Stimulated activated CD8-positive, alpha-beta memory T cell treated with anti-CD3 and anti-CD28 coated beads, Interleukin-7, amount 100 ng/mL, for 1 hour (primary cell): ENCODE measurements at places on chromosomes 3 and 15.

GRCh38 chr3:104974316-104974715 lies 392.4 kb upstream of the ALCAM start:
- no peak for DNase-seq

DNA sequence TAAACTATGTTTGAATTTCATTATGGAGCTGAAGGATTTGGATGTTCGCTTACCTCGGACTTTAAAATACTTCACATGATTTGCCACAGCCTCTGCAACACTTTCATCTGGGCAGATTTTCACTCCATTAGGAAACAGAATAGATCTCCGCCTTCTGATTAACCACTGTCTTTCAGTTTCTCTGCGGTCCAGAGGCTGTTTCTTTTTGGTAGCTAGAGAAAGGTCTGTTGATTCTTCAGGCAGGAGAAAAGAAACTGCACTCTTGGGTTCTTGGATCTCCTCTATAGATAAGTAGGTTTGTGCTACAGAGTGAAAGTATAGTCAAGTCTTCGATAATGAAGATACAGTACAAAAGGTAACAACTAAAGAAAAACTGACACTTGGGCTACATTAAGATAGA lies 844 bp downstream of the IMPG2 start:
- no peak for DNase-seq

DNA sequence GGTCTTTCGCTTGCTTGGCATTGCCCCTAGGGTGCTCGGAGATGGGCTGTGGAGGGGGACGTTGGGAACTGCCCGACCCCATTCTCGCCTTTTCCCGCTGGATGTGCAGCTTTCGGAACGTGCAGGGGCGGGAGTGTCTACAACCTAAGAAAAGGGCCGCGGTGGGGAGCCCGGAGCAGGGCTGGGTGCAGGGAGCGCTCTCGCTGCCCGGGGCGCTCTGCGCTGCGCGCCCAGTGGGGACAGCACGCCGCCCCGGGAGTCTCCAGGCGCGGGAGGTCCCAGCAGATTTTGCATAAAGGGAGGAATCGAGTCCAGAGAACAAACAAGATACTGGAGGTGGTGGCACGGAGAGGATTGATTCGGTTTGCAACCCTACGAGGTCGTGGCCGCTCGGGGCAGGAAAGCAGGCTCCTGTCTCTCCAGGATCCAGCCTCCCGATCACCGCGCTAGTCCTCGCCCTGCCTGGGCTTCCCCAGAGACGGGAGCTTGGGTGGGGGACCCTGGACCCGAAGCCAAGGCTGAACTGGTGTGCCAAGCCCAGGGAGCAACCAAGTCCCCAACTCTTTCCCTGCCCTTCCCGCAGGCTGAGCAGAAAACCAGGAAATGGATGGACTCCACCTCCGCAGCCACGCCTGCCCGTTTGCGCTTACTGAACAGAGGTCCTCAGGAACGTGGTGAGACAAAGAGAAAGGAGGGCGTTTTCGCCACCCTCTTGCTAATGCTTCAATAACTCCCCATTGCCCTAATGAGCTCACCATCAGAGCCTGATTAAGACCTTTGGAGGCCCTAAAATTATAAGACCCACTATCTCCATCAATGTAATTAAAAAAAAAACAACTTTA lies 59.7 kb downstream of the NOX5 start:
- no peak for DNase-seq

DNA sequence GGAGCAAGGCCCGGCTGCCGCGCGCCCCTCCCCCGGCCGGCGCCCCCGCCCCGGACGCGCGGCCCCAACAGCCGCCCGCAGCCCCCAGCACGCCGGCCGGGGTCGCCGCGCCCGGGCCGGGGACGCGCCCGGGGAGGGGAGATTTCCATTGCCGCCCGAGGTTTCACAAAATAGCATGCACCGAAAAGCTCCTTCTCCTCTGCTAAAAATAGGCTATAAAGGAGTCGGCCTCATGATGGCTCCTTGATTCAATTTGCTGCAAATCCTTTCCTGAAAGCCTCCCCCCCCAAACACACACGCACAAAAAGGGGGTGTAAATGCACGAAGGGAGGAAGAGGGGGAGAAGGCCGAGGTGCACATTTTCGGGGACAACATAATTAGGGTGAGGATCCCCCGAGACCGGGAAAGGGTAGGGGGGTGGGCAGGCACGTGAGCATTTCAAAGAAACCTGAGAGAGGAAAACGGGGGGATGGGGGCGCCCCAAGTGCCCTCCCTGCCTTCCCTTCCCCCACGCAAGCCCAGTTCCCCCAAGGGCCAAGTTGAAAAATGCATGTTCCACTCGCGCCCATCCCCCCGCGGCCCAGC lies 734 bp downstream of the TBL1XR1 start:
- DNase-seq: no peak

GRCh38 chr3:39221141-39221530 lies 28.7 kb upstream of the XIRP1 start:
- DNase-seq: no peak

- DNase-seq: no peak
Measured at GRCh38 chr3:81716870-81717509, 44.5 kb downstream of the GBE1 start.

DNA sequence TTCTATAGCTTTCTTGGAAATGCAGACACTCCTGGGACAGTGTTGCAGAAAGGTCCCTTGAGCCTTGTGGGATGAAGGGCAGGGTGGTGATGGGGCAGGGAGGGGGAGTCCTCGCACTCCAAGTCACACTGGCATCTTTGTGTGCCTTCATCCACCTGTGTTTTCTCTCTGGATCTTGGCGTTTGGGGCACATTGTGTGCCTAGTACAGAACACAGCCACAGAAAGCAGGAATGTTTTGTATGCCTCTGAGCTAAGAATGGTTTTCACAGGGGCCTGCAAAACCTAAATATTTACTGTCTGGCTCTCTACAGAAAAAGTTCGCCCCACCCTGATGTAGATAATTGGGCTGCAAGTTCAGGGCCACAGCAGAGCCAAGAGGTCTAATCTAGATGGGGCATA lies 5.7 kb downstream of the MYZAP start:
- DNase-seq: no peak

GRCh38 chr3:66036586-66037148 lies 2.1 kb downstream of the MAGI1 start:
- DNase-seq: no peak

DNA sequence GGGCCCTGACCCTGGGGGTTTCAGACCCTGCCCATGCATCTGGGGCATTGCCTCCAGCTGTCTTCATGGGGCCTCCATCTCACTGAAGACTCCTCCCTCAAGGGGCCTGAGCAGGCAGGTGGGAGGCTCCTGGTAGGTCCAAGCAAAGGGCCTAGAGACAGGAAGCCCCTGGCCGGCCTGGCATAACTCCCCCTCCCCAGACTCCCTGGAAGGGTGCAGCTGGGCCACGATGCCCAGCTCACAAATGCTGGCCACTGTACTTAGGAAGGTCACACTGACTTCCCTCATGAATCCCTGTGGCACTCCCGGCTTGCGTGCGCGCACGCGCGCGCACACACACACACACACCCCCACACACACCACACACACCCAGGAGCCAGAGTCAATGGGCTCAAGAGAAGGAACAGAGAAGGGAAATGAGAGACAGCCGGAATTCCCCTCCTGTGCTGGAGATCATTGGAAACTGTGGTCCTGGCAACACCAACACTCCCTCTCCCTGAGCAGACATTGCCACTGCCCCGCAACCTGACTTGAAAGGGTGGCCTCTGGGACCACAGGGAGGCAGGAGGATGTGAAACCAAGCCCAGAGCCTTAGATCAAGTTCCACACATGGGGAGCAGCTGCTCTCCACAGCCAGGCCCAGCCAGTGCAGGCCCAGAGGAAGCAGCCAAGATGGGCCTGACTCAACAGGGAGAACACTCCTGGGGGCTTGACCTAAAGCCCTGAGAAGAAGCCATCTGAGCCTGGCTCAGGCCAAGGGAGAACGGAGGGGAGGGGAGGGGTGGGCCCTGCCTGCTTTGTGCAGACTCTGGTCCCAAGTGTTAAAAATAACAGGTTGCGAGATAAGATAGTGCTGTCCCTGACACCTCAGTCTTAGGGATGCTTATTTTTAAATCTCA lies 69.7 kb downstream of the SCN5A start:
- DNase-seq: no peak

- DNase-seq: no peak
Measured at GRCh38 chr3:1616744-1617143, 481.9 kb upstream of the CNTN4 start.

DNA sequence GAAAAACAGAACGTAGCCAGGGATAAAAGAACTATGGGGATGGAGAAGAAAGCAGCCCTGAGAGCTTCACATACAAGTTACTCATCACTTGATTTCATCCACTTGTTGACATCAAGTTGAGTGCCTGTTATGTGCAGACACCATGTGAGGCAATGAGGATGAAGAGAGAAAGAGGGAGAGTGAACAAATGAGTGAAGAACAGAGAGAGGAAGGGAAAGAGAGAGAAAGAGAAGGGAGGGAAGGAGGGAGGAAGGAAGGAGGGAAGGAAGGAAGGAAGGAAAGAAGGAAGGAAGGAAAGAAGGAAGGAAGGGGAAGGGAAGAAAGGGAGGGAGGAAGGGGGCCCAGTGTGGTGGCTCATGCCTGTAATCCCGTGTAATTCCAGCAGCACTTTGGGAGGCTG lies 72.3 kb upstream of the SMAD3 start:
- DNase-seq: no peak

GRCh38 chr3:46659285-46659684 lies 34.2 kb downstream of the ALS2CL start:
- DNase-seq: no peak

GRCh38 chr15:28094732-28095521 lies 4.2 kb downstream of the OCA2 start:
- DNase-seq: no peak

DNA sequence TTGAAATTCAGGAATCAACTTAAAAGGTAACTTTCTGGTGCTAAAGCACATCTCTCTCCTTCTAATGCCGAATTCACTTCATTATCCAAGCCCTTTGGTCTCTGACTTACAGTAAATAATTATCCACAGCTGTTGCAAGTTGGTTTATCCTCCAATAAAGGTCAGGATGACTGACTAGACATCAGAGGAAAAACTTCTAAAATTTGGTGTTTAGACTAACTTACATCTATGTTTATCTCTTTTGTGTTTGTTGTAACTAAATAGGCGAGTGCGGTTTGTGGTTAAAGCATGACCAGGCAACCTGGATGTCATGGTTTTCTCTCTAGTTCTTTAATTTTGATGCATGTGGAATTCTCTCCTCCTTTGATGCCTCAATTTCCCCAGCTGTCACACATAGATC lies 237.4 kb upstream of the LRTM1 start:
- DNase-seq: no peak

GRCh38 chr15:35134299-35134698 lies 49.2 kb upstream of the NANOGP8 start:
- no peak for DNase-seq

DNA sequence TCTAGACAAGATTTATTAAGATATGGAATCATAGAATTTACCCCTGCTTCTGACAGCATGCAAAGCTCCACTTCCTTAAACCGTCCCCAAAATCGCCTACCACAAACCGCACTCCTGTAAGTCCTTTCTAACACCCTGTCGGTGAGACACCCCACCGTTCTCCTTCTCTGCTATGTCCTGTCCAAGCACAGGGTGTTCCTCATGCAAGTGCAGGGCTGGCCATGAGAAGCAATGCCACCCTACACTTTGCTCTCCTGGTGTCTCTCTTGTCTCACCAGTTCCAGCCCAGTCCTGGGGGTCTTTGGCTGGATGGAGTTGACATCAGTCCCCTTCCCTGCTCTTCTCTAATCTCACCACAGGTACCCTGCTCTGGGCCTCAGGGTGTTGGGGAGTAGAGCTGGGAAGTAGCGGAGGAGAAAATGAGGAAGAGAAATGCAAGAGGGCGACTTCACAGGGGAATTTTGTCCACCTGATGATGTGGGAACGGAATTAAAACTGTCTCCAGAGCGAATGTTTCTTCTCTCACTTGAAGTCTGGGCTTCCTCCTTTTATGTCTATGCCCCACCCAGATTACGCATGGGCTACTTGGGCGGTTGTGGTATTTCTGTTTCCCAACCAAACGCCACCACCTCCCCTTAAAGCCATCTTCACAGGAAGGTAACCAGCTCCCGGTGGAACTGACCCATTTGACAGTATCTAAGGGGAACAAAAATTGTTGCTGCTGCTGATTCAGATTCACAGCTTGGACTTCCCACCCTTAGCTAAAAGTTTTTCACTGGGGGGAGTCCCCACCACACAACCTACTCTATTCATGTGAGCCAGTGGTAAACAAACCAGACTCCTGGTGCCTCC lies 49.9 kb downstream of the CASR start:
- no peak for DNase-seq

GRCh38 chr3:16728770-16729745 lies 123.8 kb upstream of the DAZL start:
- no peak for DNase-seq

GRCh38 chr3:130707902-130708601 lies 38.6 kb downstream of the PIK3R4 start:
- DNase-seq: no peak

GRCh38 chr3:13575459-13576061 lies 26.6 kb downstream of the FBLN2 start:
- no peak for DNase-seq

GRCh38 chr3:192731233-192731632 lies 3.9 kb upstream of the FGF12 start:
- no peak for DNase-seq

DNA sequence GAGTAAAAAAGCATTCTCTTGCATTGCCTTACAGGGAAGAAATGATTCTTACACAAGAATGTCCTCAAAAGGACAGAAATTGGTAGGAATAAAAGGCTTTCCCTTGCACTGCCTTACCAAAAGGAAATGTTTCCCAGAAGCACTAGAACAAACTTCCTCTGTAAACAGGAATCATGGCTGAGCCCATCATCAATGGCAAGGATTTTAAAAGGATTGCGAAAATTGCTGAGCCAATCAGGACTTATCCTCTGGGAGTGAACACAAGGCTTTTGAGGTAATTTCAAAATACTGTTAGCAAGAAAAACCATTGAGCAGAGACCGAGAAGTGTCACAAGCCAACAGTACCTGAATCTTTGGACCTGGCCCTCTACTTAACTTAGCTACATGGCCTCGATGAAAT lies 897.3 kb downstream of the ROBO1 start:
- no peak for DNase-seq

DNA sequence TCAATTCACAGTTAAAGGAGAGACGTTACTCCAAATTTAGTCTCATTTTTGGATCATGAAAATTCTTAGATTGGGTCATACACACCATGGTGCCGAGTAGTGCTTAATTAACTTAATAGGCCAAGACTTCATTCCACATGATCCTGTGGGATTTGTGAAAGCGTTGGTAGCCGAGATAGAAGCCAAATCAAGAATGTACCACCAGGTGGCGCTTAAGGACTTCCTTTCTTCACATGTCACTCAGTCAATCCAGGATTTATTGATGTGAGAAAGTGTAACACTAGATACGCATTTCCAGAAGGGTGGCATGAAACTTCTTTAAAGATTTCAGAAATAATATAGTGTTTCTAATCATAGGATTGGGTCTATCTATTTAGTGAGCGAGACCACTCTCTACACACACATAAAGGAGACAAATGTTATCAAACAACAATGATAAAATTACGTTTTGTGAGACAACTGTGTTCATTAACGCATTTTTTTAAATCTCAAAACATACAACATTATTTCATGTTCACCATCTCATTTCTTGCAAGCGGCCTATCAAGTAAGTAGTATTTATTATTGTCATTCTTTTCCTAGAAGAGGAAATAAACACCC lies 436.1 kb downstream of the CHL1 start:
- DNase-seq: no peak
